ENCODE measurements at places on chromosomes 3 and 15. TPM values are rescaled to one million over a fixed set of nuclear protein-coding genes. Genes with fewer than 3 reads are reported as not detected.

DNA sequence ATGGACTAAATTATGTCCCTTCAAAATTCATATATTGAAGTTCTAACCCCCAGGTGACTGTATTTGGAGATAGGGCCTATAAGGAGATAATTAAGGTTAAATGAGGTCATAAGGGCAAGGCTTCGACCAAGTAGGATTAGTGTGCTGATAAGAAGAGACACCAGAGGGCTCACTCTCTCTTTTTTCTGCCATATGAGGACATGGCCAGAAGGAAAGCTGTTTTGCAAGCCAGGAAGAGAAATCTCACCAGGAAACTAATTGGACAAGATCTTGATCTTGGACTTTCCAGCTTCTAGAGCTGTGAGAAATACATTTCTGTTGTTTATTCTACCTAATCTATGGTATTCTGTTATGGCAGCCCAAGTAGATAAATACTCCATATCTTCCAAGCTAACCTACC is 503.6 kb upstream of the NAALADL2 start:
- DNase-seq: no peak

DNA sequence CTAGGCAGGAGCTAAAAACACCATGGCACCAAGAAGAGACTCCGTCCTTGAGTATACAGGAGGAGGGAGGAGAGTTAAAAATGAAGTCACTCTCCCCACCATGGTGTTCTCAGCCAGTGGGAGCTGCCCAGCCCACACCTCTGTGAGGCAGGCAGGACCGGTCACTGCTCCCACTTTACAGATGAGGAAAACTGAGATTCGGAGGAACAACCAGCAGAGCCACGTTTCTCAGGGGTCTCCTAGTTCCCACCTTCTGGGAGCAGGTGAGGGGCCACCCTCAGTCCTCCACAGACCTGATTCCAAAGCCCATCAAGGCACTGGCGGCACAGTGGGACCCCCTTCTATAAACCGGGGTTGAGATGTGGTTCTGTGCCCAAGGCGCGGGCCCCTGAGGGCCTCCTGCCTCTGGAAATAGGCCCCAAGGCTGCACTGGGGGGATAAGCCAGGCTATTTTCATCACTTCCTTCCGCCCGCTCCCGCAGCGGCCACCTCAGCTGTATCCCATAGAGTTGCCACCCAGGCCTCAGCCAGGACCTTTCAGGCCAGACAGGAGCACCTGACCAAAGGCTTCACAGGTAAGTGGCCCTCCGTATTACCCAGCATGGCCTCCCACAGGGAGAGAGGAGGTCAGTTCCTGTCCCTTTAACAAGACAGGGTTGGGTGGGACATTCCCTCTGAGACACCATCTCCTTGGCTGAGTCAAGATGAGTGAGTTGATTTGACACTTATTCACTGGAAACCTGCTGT is at the start of gene GP9:
Gene GP9, plus strand, starts transcription at position 504 of the 747 bp plus-strand sequence. CDS start 961 bp downstream, outside the sequence.
- DNase-seq: no peak

- no peak for DNase-seq
These were observed 71.9 kb upstream of the RNU6-1 start for GRCh38 chr15:67911727-67912126.

- DNase-seq: no peak
These were observed 19.1 kb downstream of the GPR160 start for GRCh38 chr3:170056710-170057454.

DNA sequence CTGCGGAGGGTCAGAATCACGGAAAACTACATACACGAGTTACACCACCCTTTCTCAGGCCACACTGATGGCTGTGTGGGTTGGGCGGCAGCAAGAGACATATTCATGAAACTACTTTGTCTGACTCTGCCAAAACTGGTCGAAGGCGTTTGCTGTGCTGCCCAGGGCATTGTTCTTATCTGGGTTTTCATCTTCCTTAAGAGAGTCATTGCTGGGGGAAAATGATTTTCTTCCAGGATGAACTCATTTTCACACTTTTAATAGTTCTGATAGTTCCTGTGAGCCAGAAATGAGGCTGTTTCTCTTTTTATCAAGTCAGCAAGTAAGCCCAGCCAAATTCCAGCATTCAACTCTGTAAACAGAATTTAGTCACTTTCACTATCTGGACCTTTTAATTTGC is 47.6 kb downstream of the TRIM71 start:
- DNase-seq: no peak

DNA sequence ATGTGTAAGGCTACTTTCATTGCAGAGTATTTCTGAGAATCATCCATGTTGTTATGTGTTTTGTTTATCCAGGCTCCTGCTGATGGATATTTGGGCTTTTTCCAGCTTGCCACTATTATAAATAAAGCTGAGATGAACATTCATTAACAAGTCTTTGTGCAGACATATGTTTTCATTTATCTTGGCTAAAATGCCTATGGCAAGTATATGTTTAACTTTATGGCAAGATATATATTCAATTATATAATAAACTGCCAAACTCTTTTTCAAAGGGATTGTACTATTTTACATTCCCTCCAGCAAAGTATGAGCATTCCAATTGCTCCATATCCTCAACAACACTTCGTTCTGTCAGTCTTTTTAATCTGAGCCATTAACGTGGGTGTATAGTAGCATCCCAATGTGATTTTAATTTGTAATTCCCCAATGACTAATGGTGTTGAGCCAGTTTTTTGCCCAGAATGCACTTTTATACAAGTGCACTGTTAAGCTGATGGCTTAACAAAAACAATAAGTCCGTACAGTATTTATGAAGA is 452.4 kb downstream of the SHQ1 start:
- DNase-seq: no peak

The POTEB gene
- not detected for total RNA-seq

The ERICH6 gene
- total RNA-seq: not detected

The ATP10A gene
- 0.89 TPM for total RNA-seq

The CHRNB4 gene
- not detected for total RNA-seq
